ENCODE measurements at places on chromosomes 1 and 21. TPM values are rescaled to one million over a fixed set of nuclear protein-coding genes. Genes with fewer than 3 reads are reported as not detected.

DNA sequence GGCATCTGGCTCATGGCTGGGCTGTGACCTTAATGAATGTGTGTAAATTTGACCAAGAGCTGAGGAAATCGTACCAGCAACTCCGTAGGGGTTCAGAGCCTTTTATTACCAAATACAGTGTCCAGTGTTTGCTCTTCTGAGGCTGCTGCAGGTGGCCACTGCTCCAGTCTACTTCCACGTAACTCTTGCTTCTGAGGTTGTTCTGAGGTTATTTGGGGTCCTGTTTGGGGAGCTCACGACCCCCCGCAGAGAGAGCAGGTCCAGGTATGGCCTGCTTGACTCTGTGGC lies 33.6 kb downstream of the MAN1C1 start:
- DNase-seq, result no peak

DNA sequence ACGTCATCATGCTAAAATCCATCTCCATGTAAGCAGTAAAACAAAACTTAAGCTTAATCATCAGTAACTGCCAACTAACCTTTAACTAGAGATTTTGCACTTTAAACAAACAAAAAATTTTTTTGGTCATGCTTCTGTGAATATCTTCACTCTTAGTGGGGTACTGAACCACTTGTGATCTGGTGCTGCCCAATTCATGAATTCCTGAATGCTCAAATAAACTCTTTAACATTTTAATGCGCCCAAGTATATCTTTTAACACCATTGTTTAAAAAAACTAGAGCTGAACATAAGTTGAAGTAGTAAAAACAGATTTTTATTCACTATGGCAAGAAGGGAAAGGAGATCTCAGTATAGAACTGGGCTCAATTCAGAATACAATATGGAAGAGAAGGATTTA lies 196.9 kb upstream of the USP24 start:
- DNase-seq, result no peak

GRCh38 chr1:85584923-85585322 lies 4.4 kb downstream of the CCN1 start:
- DNase-seq, result no peak

- DNase-seq, result no peak
These were observed 976 bp downstream of the SSBP3 start for GRCh38 chr1:54404939-54405897.

- DNase-seq, result no peak
These were observed 1.4 kb downstream of the PFKFB2 start for GRCh38 chr1:207054491-207054890.

DNA sequence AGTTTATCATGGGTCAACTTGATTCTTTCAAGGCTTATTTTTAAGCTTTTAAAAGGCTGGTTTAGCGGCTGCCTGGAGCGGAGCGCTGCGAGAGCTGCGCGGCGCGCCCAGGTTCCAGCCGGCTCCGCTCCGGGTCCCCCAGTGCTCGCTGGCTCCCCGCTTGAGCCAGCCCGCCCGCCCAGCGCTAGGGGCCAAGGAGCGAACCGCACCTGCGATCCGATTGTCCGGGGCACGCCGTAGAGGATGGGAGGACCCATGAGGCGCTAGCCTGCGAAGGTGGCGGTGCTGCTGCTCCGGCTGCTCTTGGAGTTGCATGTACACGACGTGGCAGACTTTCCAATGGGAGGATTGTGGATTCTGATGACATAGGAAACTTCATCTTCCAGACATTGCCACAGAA lies 9.9 kb upstream of the CFHR4 start:
- no peak for DNase-seq

- DNase-seq, result no peak
These were observed 39.5 kb downstream of the TGFB2 start for GRCh38 chr1:218384581-218384993.

- no peak for DNase-seq
These were observed 80.8 kb downstream of the OBSCN start for GRCh38 chr1:228288536-228289238.

GRCh38 chr1:171623651-171624331 lies 1.7 kb downstream of the MYOCOS start:
- DNase-seq, result no peak

- DNase-seq, result no peak
These were observed 29.9 kb upstream of the SAMD13 start for GRCh38 chr1:84271441-84272151.

- DNase-seq, result no peak
These were observed 961 bp upstream of the VCAM1 start for GRCh38 chr1:100718581-100718980.

DNA sequence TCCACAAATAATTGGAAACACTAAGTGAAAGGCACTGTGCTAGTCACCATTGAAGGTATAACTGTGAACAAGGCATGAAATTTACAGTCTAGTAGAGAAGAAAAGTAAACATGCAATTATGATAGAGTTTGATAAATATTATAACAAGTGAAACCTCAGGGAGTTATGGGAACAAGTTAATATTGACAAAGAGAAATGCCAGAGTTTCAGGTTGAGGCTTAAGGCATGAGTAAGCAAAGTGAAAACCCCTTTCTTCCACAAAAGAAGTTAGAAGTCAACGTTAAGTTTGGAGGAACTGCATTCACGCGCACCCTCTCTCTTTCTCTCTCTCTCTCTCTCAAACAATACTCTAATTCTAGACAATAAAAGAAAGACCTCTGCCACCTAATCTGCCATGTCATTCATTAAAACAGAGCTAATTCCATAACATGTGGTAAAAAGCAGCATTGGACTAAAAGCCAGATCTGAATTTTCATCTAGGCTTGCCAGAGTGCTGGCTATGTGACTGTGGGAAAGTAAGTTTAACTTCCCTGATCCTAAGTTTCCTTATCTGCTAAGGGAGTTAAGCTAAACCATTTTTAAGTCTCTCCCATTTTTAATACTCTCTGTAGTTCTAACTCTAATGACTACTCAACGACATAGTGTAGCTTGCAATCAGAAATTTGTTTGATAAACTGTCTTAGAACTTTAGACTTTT lies 22.0 kb downstream of the SLC44A5 start:
- DNase-seq, result no peak

DNA sequence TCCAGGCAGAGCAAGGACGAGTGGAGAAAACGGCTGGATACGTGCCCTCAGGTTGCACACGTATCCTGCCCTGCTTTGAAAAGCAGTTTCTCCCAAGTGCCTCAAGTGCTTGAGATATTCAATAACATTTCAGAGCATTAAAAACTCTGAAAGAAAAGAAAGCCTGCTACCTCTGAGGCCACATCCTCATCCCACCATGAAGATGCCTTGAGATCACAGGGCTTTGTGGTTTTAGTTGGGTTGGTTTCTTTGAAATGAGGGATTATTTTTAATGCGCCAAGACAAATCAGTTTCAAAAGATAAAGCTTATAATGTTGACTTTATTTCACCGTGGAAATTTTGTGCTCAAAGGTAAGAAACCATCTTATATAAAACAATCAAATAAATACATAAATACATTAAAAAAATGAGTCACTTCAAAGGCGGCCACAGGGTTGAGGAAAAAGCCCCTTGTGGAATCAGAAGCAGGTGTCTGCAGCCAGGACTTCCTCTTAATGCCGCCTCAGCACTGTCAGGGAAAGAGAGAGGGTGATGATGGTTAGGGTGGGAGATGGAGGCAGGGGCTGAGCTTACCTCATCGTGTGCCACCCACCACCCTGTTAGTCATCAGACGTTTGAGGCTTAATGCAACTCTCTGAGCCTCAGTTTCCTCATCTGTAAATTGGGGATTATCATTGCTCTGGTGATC lies 1.4 kb downstream of the NPPB start:
- peak; percentile 52 for DNase-seq

DNA sequence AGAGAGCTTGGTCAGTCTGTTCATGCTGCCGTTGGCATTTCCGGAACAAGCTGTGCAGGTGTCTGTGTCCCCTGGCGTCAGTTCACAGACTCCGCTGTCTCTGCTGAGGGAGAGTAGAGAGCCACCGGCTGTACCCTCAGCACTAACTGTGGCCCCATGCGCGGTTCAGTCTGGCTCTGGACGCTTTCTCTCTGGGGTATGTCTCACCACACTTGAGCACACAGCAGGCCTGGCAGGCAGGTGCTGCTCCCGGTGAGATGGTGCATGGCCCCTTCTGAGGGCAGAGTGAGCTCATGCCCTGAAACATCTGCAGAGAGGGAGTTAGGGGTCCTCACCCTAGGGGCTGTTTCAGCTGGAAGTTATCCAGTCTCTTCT lies 60.0 kb upstream of the TLR5 start:
- DNase-seq, result no peak

GRCh38 chr1:66444438-66445265 lies 89.3 kb upstream of the SGIP1 start:
- no peak for DNase-seq

- DNase-seq, result peak; percentile 81
These were observed 5.5 kb upstream of the RGS21 start for GRCh38 chr1:192311281-192311680.

DNA sequence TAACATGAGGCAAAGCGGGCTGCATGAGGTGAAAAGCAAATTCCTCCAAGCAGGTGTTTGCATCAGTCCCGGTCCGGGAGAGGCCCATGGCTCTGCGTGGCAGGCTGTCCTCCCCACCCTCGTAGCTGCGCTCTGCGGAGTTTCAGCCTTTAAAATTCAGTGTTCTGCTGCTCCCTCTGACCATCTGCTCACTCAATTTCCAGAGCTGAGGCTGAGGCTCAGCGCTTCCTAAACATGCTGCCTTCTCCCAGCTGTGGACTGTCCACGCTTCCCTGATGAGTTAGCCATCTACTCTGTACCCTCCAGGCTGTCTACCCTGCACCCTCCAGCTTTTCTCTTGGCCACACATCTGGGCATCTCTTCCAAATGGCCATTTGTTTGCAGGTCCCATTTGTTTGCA lies 87.7 kb downstream of the KCNJ6 start:
- DNase-seq, result no peak

- no peak for DNase-seq
These were observed 2.1 kb upstream of the RD3 start for GRCh38 chr1:211493876-211494653.

DNA sequence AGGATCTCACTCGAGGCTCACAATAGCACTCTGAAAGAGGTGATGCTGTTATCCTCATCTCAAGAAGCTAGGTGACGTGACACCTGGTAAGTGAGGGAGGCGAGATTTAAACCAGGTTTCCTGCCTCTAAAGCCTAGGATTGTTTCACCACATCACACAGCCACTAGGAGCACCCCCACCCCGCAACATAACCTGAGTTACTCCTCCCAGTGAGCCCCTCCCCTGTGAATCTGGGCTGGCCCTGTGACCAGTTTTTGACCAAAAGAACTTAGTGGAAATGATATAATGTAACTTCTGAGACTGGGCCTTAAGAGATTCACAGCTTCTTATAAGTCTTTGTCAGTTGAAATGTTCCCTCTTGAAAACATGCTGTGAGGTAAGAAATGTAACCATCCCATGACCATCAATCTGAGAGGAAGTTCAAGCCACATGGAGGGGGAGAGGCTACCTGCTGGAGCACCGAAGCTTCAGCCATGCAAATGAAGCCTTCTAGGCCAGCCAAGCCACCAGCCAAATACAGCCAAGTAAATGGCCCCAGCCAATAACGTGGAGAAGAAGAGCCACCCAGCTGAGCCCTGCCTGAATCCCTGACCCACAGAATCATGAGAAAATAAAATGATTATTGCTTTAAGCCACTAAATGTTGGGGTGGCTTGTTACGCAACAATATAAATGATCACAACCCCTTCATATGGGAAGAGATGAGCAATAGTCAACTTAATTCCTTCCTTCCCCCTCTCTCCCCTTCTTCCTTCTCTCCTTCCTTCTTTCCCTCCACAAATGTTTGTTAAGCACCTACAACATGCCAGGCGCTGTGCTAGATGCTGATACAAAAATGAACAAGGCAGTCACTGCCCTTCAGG lies 61.0 kb upstream of the FAM20B start:
- no peak for DNase-seq

- no peak for DNase-seq
These were observed 147.4 kb downstream of the TENT5C start for GRCh38 chr1:117753232-117753631.

DNA sequence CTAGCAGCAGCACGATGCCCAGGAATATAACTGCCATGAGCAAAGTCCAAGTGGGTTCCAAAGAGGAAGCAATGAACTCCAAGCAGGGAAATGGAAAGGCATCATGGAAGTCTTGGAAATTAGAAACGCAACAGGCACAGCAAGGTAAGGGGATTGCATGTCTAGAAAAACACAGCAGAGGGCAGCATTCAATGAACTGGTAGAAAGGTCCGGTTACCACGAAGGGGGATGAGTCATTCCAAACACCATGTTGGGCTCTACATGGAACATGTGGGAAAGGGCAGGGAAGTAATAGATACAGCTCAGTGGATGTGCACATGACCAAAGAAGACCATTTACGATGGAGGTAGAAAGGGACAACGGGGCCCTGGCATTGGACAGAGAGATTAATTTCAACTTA lies 36.4 kb downstream of the RXRG start:
- DNase-seq, result no peak

GRCh38 chr1:178798232-178798861 lies 72.5 kb downstream of the ANGPTL1 start:
- no peak for DNase-seq

DNA sequence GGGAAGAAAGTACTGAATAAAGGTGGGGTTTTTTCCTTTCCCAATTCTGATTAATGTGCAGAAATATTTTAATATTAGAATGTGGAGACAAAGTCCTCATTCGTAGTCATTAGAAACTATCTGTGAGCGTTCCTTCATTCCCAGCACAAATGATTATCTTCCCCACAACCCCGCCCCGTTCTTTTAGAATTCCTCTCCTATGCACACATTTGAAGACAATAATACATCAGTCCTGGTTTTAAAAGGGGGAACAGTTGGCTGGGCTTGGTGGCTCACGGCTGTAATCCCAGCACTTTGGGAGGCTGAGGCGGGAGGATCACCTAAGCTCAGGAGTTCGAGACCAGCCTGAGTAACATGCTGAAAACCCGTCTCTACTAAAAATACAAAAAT lies 876 bp downstream of the ALDH9A1 start:
- no peak for DNase-seq

DNA sequence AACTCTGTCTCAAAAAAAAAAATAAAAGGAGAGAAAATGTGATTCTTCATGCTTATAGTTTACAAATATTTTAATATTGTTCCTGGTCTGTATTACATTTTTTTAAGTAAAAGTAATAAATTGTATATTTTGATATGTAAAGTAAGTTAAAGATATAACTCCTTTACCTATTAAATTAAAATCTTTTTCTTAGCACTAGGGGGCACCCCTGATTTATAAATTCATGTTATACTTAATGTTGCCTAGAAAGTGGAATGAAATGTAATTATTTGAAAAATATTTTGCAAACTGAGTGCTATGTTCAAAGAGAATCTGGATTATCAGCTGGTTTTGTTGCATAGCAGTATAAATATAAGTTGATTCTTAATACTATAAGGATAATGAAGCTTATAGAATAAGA lies 49.2 kb downstream of the RALGPS2 start:
- DNase-seq, result peak; percentile 16

DNA sequence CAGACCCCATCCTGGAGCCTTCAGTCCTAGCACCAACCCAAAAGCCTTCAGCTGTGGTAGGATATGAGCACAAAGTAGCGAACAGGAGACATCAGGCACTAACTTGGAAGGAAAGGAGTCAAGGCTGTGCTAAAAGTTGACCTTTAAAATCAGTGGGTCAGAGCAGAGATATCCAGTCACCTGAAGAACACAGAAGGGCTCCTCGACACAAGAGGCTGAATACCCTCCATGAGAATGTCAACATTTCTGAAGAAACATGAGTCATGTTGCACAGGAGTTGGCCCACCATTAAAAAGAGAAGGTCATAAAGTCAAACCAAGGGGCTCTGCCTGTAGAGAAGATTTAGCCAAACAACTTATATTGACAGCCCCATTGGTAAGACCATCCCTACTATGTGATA lies 172.5 kb downstream of the PLPP3 start:
- DNase-seq, result no peak

ANGPTL1 gene
- not detected for total RNA-seq

FABP3 gene
- not detected for total RNA-seq

IRF6 gene
- 5.4 TPM for total RNA-seq

CADM3 gene
- total RNA-seq, result not detected

SDC3 gene
- total RNA-seq, result under 0.01 TPM

LRRIQ3 gene
- 0.27 TPM for total RNA-seq

DCST1 gene
- total RNA-seq, result under 0.01 TPM

Measured in hematopoietic multipotent progenitor cell (in vitro differentiated cells).